CD8-positive, alpha-beta memory T cell (primary cell): ENCODE measurements at places on chromosomes 4 and X. TPM values are rescaled to one million over a fixed set of nuclear protein-coding genes. Genes with fewer than 3 reads are reported as not detected.

DNA sequence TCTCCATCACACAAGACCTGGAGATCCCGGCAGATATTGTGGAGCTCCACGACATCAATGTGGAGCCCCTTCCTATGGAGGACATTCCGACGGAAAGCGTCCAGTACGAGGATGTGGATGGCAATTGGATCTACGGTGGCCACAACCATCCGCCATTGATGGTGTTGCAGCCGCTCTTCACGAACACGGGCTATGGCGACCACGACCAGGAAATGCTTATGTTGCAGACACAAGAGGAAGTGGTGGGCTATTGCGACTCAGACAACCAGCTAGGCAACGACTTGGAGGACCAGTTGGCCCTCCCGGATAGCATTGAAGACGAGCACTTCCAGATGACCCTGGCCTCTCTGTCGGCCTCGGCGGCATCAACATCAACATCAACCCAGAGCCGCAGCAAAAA, 717 bp downstream of the YY2 start:
- no peak overlapping the region for H3K4me3 ChIP-seq
- DNase-seq = no peak
- H3K4me1 ChIP-seq = no peaks in the 10 kb centered on the region
- H3K36me3 ChIP-seq = no peaks in the 10 kb centered on the region

DNA sequence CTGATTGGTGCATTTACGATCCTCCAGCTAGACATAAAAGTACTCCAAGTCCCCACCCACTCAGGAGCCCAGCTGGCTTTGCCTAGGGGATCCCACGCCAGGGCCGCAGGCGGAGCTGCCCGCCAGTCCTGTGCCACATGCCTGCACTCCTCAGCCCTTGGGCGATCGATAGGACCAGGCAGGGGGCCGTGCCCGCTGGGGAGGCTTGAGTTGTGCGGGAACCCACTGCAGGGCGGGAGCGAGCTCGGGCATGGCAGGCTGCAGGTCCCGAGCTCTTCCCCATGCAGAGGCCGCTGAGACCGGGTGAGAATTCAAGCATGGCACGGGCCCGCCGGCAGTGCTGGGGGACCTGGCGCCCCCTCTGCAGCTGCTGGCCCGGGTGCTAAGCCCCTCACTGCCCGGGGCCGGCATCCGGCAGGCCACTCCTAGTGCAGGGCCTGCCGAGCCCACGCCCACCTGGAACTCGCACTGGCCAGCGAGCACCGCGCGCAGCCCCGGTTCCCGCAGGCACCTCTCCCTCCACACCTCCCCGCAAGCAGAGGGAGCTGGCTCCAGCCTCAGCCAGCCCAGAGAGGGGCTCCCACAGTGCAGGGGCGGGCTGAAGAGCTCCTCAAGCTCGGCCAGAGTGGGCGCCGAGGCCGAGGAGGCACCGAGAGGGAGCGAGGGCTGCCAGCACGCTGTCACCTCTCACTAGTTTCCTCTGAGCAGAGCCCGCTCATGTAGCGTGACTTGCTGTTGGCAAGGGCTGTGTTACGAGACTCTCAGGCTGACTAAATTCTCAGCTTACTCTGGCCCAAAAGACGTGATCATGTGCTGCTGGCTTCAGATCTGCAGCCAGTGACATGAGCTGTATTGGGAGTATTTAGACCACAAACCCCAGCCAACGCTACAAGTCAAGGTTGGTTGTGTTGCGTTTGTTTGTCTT, 87.5 kb downstream of the TRAPPC11 start:
- H3K27me3 ChIP-seq = no peaks in the 10 kb centered on the region
- H3K36me3 ChIP-seq = no peaks in the 10 kb centered on the region
- DNase-seq = no peak
- no peak overlapping the region for H3K27ac ChIP-seq

The SRPX gene
- not detected for total RNA-seq

The FGG gene
- not detected for total RNA-seq

GRCh38 chr4:84804136-84804535, 162.4 kb downstream of the WDFY3 start:
- no peaks in the 10 kb centered on the region for H3K36me3 ChIP-seq
- no peaks in the 10 kb centered on the region for H3K4me1 ChIP-seq
- H3K27me3 ChIP-seq = no peaks in the 10 kb centered on the region
- no peak overlapping the region for H3K4me3 ChIP-seq
- DNase-seq = no peak

The LETM1 gene
- 87.3 TPM for total RNA-seq

GRCh38 chr4:57401586-57401985, 291.4 kb upstream of the IGFBP7 start:
- H3K27me3 ChIP-seq = no peaks in the 10 kb centered on the region
- DNase-seq = no peak
- H3K27ac ChIP-seq = no peak overlapping the region

DNA sequence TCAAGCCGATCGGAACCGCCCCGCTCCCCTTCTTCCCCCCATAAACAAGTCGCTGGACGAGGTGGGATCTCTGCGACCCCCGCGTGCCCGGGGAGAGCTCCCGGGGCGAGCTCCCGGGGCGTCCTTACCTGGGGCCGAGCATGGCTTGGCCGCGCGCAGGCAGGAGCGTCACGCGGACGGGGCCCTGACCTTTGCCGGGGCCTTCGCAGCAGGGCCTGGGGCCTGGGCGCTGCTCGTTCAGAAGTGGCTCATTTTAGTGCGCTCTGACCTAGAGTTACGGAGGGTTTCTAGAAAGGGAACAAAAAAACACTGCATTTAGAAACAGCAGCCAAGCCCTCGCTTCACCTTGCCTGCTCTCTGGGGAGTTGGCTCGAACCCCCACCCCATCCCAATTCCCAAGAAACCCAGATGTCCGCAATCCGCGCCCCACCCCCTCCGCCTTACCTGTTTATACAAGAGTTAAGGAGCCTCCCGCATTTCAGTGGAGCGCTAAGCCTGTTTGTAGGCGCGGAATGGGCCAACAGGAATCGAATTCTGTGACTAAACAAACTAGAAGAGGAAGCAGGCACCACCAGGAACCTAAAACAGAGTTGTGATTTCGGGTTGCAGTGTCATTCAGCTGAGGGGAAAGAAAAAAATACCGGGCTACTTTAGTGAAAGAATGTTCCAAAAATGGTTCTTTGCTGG, 814 bp upstream of the RBM47 start:
- H3K4me1 ChIP-seq = no peaks in the 10 kb centered on the region
- H3K4me3 ChIP-seq = peak overlapping the region; percentile 53
- no peak for DNase-seq
- no peak overlapping the region for H3K27ac ChIP-seq
- no peaks in the 10 kb centered on the region for H3K36me3 ChIP-seq

DNA sequence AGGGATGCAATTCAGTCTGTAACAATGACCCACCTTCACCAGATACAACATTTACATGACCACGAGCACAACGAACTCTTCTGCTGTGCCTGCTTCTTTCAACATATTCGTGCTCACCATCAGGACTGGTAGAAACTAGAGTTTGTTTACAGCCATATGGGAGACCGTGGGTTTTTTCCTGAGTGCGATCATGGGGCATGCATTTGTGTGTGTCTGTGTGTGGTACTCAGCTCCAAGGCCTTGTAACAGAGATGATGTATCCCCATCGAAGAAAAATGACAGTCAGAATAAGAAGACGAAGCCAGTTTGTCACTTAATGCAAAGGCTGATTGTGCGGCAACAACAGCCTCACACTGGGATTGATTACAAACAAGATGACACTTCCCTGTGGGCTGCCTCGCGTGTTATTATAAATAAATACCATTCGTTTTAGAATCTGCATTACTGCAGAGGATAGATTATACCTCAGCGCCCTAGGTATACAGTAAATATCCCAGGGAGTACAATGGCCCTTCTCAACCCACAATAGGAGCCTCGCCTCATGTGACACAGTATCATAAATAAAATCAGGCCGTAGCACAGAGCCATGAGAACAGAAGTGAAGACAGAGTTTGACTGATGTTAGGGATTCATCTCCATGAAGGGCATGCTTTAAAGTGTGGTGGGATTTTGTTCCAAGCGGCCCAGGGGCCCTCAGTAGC, 97.3 kb upstream of the NOCT start:
- H3K36me3 ChIP-seq = no peaks in the 10 kb centered on the region
- DNase-seq = no peak
- no peak overlapping the region for H3K4me3 ChIP-seq
- no peak overlapping the region for H3K27ac ChIP-seq
- H3K27me3 ChIP-seq = peaks cover 3% of the 10 kb centered on the region
- H3K4me1 ChIP-seq = no peaks in the 10 kb centered on the region

The RBMXL3 gene
- not detected for total RNA-seq

The PLS3 gene
- 0.66 TPM for total RNA-seq

GRCh38 chr4:55791666-55792065, 27.9 kb upstream of the EXOC1L start:
- H3K4me1 ChIP-seq = no peaks in the 10 kb centered on the region
- H3K27ac ChIP-seq = no peak overlapping the region
- no peak for DNase-seq
- H3K4me3 ChIP-seq = no peak overlapping the region
- H3K27me3 ChIP-seq = peaks cover 10% of the 10 kb centered on the region
- H3K36me3 ChIP-seq = no peaks in the 10 kb centered on the region

- H3K27ac ChIP-seq = no peak overlapping the region
- no peak for DNase-seq
- H3K4me1 ChIP-seq = no peaks in the 10 kb centered on the region
- H3K36me3 ChIP-seq = no peaks in the 10 kb centered on the region
- H3K4me3 ChIP-seq = no peak overlapping the region
These were observed 83.1 kb downstream of the MID1 start for GRCh38 chrX:10537308-10537707.

The TMPRSS11A gene
- total RNA-seq = not detected

DNA sequence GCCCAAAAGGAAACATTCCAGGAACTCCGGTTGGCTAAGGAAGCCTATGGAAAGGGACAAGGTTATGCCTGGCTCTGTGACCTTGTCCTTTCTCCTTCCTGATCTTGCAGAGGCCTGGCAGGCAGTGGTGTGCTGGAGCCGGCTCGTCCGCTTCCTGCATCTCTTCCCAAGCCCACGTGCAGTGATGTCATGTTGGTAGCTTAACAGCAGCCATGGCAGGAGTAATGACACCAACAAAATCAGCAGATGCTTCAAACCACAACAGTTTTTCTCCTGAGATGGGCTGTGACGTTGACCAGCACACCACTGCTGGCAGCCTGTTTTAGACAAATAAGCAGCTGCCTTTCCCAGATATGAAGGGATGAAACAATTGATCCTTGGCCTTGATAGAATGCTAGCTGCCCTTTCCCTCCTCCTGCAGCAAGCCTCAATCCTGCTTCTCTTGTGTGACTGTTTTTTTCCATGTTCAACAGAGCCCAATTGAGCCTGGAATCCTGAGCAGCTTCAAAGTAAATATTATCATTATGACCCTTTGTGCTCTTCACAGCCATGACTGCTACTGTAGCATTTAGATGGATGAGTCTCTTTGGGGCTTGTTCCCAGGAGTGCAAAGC, 23.4 kb downstream of the SEPTIN6 start:
- no peak overlapping the region for H3K27ac ChIP-seq
- DNase-seq = no peak
- H3K4me1 ChIP-seq = peaks cover 9% of the 10 kb centered on the region
- peaks cover 20% of the 10 kb centered on the region for H3K36me3 ChIP-seq
- H3K27me3 ChIP-seq = no peaks in the 10 kb centered on the region

DNA sequence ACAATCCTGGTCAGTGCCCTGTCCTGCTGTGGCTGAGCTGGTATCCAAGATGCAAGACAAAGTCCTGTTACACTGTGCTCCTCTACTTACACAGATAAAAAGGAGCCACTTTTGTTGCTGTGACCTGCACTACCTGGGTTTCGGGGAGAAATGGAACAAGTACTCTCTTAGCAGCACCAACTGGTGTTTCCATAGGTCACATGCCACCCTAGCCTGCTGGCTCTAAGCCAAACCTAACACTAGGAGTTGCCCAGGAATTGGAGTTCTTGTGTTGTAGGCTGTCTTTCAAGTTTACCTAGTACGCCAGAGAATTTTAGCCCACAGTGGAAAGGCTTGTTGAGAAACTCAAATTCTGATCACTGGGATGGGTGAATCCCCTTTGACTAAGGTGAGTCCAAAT, 727.4 kb downstream of the FAM133A start:
- DNase-seq = no peak
- no peaks in the 10 kb centered on the region for H3K4me1 ChIP-seq
- H3K36me3 ChIP-seq = no peaks in the 10 kb centered on the region
- H3K27me3 ChIP-seq = no peaks in the 10 kb centered on the region

DNA sequence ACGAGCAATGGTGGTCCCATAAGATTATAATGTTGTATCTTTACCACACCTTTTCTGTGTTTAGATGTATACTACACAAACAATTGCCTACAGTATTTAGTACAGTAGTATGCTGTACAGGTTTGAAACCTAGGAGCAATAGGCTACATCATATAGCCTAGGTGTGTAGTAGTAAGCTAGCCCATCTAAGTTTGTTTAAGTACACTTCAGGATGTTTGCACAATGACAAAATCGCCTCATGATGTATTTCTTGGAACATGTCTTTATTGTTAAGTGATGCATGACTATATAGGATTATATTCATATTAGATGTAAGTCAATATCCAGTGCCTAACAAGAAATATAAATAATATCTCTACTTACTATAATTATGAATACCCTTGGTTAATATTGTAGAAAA, 104.6 kb downstream of the SLC10A6 start:
- H3K36me3 ChIP-seq = no peaks in the 10 kb centered on the region
- no peak overlapping the region for H3K4me3 ChIP-seq

GRCh38 chr4:121155893-121156292, 8.2 kb downstream of the TNIP3 start:
- H3K27me3 ChIP-seq = no peaks in the 10 kb centered on the region
- no peak for DNase-seq
- no peak overlapping the region for H3K27ac ChIP-seq
- no peaks in the 10 kb centered on the region for H3K36me3 ChIP-seq
- peaks cover 64% of the 10 kb centered on the region for H3K4me1 ChIP-seq

The F8A2 gene
- not detected for total RNA-seq

The C4orf36 gene
- not detected for total RNA-seq

The CCDC120 gene
- 5.4 TPM for total RNA-seq

GRCh38 chr4:96073461-96073860, 233.6 kb downstream of the PDHA2 start:
- H3K36me3 ChIP-seq = no peaks in the 10 kb centered on the region
- H3K27me3 ChIP-seq = no peaks in the 10 kb centered on the region
- no peak for DNase-seq
- no peaks in the 10 kb centered on the region for H3K4me1 ChIP-seq
- H3K4me3 ChIP-seq = no peak overlapping the region

- H3K36me3 ChIP-seq = no peaks in the 10 kb centered on the region
- no peak for DNase-seq
- no peak overlapping the region for H3K4me3 ChIP-seq
- no peaks in the 10 kb centered on the region for H3K4me1 ChIP-seq
- H3K27ac ChIP-seq = no peak overlapping the region
- H3K27me3 ChIP-seq = no peaks in the 10 kb centered on the region
These were observed 4.9 kb upstream of the NAT8L start for GRCh38 chr4:2054217-2054616.

The ODAM gene
- not detected for total RNA-seq

GRCh38 chr4:104716584-104716983, 221.9 kb upstream of the CXXC4 start:
- H3K36me3 ChIP-seq = no peaks in the 10 kb centered on the region
- DNase-seq = no peak
- H3K27me3 ChIP-seq = no peaks in the 10 kb centered on the region
- H3K4me1 ChIP-seq = no peaks in the 10 kb centered on the region
- H3K27ac ChIP-seq = no peak overlapping the region

The TEX13C gene
- not detected for total RNA-seq

The ZFYVE28 gene
- 12.9 TPM for total RNA-seq

The SPATA18 gene
- 0.31 TPM for total RNA-seq

- H3K27me3 ChIP-seq = no peaks in the 10 kb centered on the region
- H3K4me3 ChIP-seq = no peak overlapping the region
- no peaks in the 10 kb centered on the region for H3K4me1 ChIP-seq
These were observed 744.6 kb upstream of the IGFBP7 start for GRCh38 chr4:57854748-57855147.

- H3K4me3 ChIP-seq = no peak overlapping the region
- no peaks in the 10 kb centered on the region for H3K36me3 ChIP-seq
- no peak overlapping the region for H3K27ac ChIP-seq
- H3K27me3 ChIP-seq = no peaks in the 10 kb centered on the region
- no peak for DNase-seq
These were observed 37.6 kb upstream of the S100G start for GRCh38 chrX:16612257-16612897.
